ENCODE measurements at places on chromosomes 5 and 9. TPM values are rescaled to one million over a fixed set of nuclear protein-coding genes. Genes with fewer than 3 reads are reported as not detected.
A peak's percentile ranks its signal among the peaks of the same experiment; 100 is the strongest.

Gene ADCY2
- 1.5 TPM for total RNA-seq

GRCh38 chr5:87340716-87341115, 72.0 kb downstream of the CCNH start:
- peaks cover 7% of the 10 kb centered on the region for H3K4me1 ChIP-seq
- H3K27me3 ChIP-seq = no peaks in the 10 kb centered on the region
- H3K4me3 ChIP-seq = no peak overlapping the region
- no peak for DNase-seq
- H3K27ac ChIP-seq = peak overlapping the region; percentile 79

GRCh38 chr5:159850160-159850559, 66.1 kb upstream of the ADRA1B start:
- H3K36me3 ChIP-seq = no peaks in the 10 kb centered on the region
- no peaks in the 10 kb centered on the region for H3K4me1 ChIP-seq
- no peak overlapping the region for H3K27ac ChIP-seq
- H3K27me3 ChIP-seq = peaks cover 3% of the 10 kb centered on the region
- H3K4me3 ChIP-seq = no peak overlapping the region

Gene HAVCR1
- not detected for total RNA-seq

- no peak overlapping the region for H3K4me3 ChIP-seq
- no peak overlapping the region for H3K27ac ChIP-seq
- no peak for DNase-seq
- no peaks in the 10 kb centered on the region for H3K36me3 ChIP-seq
- peaks cover 5% of the 10 kb centered on the region for H3K27me3 ChIP-seq
Measured at GRCh38 chr9:137452006-137452760, 7.0 kb downstream of the NSMF start.

Gene C5orf15
- 35.5 TPM for total RNA-seq

Gene NUDT12
- total RNA-seq = 6.1 TPM

Gene ALDH7A1
- 76.6 TPM for total RNA-seq

DNA sequence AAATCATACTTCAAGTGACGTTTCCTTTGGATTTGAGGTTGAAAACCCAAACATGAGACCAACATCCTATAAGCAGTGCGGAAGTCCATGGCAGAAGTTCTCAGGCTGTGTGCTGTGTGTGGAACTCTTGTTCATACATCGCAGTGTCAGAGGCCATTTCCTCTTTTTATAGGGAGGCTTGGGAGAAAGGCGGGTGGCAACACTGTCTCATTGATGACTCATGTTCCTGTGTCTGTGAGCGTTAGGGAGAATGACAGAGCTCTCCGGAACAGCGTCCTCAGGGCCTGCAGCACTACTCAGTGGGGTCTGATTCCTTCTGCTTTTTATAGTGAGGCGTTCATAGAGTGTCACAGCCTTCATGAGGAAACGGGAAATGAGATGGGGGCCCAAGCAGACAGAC, 98.8 kb upstream of the BASP1 start:
- DNase-seq = peak; percentile 24
- H3K27me3 ChIP-seq = peaks cover 1% of the 10 kb centered on the region
- peaks cover 31% of the 10 kb centered on the region for H3K4me1 ChIP-seq
- peak overlapping the region; percentile 81 for H3K27ac ChIP-seq
- H3K36me3 ChIP-seq = no peaks in the 10 kb centered on the region

Gene OR1J2
- total RNA-seq = not detected

All from endothelial cell (in vitro differentiated cells).